ENCODE measurements at places on chromosomes 16 and 17.

- no peak for DNase-seq
Observed at GRCh38 chr17:68196394-68197090, 51.3 kb upstream of the AMZ2 start.

GRCh38 chr16:78499399-78499798 lies 399.9 kb downstream of the WWOX start:
- no peak for DNase-seq

GRCh38 chr17:80980397-80981061 lies 11.1 kb upstream of the CHMP6 start:
- no peak for DNase-seq

DNA sequence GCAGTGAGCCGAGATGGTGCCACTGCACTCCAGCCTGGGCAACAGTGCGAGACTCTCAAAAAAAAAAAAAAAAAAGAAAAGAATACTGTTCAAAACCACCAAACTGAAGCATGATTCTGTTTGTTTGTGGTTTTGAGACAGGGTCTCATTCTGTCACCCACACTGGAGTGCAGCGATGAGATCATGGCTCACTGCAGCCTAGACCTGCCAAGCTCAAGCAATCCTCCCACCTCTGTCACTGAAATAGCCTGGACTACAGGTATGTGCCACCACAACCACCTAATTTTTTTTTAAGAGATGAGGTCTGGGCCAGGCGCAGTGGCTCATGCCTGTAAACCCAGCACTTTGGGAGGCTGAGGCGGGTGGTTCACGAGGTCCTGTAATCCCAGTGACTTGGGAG lies 4.3 kb downstream of the SUMO2 start:
- DNase-seq, result no peak

GRCh38 chr17:65359016-65359415 lies 202.4 kb downstream of the AXIN2 start:
- DNase-seq, result no peak

DNA sequence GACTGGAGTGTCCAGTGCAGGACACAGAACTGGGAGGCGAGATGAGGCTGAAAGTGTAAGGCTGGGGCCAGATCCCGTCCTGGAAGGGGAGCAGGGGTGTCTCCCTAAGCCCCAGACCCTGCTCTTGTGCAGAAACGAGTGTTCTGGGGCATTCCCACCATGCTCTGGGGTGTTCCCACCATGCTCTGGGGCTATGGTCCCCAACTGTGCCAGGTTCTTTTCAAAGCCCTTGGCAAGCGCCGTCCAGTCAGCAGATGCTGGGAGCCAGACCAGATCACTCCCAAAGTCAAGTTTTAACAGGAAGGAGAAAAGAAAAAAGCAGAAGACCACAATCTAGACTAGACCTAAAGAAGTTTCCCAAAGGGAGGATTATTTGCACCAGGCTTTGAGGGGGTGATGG lies 2.5 kb downstream of the TAX1BP3 start:
- DNase-seq, result no peak

- DNase-seq, result no peak
Observed at GRCh38 chr17:37292429-37293139, 83.2 kb upstream of the C17orf78 start.

- DNase-seq, result no peak
Observed at GRCh38 chr16:87847467-87847784, 21.9 kb downstream of the SLC7A5 start.

- DNase-seq, result no peak
Observed at GRCh38 chr16:53915452-53916160, 211.7 kb downstream of the FTO start.

DNA sequence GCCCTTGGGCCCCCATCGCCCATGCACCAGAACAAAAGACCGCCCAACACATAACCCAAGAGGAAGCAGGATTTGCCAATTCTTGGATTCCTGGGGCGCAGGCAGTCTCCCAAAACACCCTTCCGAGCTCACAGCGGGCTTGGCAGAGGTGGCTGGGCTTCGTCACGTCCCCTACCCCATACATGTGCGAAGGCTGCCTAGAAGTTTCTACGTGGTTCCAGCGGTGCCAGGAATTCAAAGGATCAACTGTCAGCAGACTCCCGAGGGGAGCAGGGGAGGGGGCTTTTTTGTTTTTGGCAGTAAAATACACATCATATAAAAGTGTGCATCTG lies 80.8 kb upstream of the PLCG2 start:
- DNase-seq, result no peak

Data from NT2/D1 (cell line).